ENCODE measurements at places on chromosomes 5 and 9.

DNA sequence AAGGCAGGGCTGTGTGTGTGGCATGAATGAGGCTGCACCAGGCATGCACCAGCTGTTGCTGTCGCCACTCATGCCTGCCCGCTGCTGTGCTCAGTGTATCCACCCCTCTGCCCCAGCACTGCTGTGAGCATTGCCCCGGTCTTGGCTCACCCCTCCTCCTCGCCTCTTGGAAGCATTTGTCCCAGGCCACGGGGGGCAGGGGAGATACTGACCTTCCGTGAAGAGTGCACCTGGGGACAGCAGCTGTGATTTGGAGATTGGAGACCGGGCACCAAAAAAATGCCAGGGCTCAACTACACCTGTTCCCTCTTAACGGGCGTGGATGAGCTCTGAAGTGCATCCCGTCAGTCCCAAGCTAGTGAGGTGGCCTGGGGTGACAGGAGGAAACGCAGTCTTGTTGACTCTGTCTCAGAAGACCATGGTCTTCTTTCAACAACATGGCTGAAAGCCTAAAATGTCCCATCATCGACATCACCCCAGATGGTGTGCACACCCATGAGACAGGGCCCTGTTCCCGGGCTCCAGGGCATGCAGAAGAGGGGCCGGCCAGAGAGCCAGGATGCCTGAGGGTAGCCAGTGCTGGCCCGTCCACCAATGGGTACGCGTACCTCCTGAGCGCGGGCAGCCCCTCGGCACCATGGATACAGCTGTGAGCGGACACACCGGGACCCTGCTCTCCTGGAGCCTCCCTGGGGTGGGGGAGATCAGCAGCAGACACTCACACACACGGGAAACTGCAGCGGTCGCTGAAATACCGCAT lies 115.8 kb downstream of the COL5A1 start:
- DNase-seq = no peak

- no peak for DNase-seq
These were observed 14.4 kb downstream of the FAM200C start for GRCh38 chr5:160385496-160385895.

DNA sequence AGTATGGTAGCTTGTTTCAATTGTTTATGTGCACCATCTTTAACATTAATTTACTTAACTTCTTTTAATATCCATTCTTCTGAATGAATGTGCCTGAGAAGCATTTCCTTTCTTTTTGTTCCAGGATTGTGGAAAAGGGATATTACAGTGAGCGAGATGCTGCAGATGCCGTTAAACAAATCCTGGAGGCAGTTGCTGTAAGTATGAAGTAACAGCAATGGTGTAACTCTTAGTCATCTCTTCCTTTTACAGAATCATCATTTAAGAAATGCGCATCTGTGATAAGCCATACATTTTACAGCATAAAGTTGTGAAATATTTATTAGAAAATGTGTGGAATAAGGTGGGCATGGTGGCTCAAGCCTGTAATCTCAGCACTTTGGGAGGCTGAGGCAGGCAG lies 117.7 kb downstream of the STARD4 start:
- DNase-seq = peak; percentile 28

DNA sequence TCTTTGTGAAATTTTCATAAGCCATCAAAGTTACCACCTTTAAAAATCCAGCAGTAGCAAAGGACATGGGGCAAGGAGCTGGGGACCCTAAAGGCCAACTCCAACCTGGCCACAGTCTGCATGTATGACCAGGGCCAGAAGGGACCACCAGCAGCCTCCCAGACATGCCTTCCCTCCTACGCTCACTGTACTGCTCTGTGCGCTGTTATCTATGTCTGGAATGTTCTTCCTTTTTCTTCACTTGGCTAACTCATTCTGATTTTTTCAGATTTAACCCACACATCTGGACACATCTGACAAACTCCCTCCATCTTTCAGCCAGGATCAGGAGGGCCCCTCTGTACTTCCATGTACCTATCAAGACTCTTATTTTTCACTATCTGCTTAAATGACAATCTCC lies 47.6 kb upstream of the TRAF1 start:
- DNase-seq = no peak

GRCh38 chr5:34524123-34524522 lies 132.0 kb upstream of the RAI14 start:
- DNase-seq = peak; percentile 54

DNA sequence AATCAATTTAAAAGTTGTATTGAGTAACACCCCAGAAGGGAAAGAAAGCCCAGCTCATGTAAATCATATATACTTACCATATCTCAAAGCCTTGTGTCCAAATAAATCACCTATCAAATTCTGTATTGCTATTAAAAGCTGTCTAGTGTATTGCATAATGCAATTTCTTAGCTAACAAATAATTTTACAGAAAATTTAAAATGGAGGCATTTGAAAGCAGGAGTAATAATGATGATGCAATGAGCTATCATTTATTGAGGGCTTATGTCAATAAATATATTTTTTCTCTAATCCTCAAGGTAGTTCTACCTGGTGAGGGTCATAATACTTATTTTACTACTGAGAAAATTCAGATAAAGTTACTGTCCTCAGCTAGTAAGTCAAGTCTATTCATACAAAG lies 42.8 kb upstream of the CDK5RAP2 start:
- no peak for DNase-seq

GRCh38 chr9:110143950-110144545 lies 63.9 kb downstream of the C9orf152 start:
- no peak for DNase-seq

- no peak for DNase-seq
These were observed 37.8 kb downstream of the BHMT start for GRCh38 chr5:79149433-79149832.

- no peak for DNase-seq
These were observed 522.9 kb upstream of the DAB2 start for GRCh38 chr5:39947657-39948056.

GRCh38 chr5:96780626-96781025 lies 27.1 kb downstream of the ERAP1 start:
- peak; percentile 18 for DNase-seq

GRCh38 chr5:72221099-72221498 lies 98.9 kb downstream of the MRPS27 start:
- no peak for DNase-seq

Measured in AG08395 (cell line).